ENCODE measurements at places on chromosomes 4 and X.
A peak's percentile ranks its signal among the peaks of the same experiment; 100 is the strongest.

GRCh38 chrX:106932492-106932923, 12.3 kb downstream of the CLDN2 start:
- peak; percentile 71 for DNase-seq

DNA sequence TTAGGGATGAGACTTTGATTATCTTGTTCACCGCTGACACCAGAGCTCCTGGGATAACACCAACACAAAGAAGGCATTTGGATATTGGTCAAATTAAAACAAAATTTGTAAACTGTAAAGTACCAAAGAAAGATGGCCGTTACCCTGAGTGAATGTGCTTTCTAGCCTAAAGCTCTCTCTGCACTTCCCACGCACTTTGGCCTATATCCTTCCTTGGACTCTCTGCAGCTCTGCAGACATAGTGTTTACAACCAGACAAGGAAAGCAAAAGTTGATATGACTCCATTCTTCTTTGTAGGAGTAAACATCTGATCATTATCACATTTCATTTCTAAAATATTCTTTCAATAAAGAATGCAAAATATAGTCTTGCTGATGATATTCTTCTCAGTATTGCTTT, 44.8 kb upstream of the PITX2 start:
- DNase-seq, result no peak

DNA sequence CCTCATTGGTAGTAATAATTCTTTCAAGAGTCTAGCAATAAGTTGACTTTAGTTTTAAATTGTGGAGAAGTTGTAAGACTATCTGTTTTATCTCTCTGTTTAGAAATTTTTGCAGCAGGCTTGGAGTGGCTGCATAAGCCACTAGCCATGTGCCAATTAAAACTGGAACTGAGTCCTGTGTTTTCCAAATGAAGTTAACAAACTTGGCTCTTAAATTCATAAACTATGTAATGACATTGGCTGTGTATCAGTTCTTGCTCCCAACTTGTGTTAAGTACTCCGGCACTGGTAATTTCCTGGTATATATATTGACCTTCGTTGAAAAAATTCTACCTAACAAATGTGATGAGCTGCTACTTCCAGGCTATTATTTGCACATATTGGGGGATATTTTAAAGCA, 420.4 kb downstream of the GBA3 start:
- DNase-seq, result no peak

DNA sequence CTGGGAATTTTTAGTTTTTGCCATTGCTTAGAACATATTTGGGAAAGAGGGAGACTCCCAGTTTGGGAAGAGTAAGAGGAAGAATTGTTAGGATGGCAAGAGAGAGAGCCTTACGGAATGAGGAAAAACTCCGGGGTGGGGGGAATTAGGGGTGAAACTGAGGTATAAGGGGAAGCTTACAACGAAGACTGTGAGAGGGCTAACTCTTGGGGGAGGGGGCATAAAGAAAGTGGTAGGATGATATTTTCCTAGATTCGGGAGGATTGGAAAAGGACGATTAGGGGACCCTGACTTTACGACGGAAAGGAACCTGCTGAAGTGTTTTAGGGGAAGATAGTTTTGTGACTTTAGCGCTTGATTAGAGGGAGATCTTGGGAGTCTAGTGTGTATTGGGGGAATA, 86.2 kb upstream of the HPRT1 start:
- no peak for DNase-seq

DNA sequence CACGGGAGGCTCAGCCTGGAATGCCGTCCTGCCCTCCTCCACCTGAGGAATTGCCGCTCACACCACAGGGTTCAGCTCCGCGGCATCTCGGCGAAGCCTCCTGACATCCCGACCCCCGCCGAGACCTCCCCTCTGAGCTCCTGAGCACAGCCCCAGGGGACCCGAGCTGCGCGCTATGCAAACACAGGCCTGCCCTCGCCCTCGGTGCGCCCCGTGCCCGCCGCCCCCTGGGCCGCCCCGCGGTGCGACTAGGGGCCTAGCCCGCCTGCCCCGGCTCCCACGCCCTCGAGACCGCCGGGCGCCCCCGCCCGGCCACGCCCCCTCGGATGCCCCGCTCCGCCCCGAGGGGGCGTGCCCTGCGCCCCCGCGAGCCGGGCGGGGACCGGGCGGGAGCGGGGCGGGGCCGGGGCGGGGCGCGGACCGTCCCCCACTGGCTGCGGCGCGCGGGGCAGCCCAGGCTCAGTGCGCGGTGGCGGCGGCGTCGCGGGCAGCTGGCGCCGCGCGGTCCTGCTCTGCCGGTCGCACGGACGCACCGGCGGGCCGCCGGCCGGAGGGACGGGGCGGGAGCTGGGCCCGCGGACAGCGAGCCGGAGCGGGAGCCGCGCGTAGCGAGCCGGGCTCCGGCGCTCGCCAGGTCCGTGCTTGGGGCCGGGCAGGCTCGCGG, at the start of gene FGFR3:
Gene FGFR3 (plus strand): TSS at position 462 of the 664 bp plus-strand sequence. CDS start 642 bp downstream, outside the sequence.
- peak; percentile 54 for DNase-seq

DNA sequence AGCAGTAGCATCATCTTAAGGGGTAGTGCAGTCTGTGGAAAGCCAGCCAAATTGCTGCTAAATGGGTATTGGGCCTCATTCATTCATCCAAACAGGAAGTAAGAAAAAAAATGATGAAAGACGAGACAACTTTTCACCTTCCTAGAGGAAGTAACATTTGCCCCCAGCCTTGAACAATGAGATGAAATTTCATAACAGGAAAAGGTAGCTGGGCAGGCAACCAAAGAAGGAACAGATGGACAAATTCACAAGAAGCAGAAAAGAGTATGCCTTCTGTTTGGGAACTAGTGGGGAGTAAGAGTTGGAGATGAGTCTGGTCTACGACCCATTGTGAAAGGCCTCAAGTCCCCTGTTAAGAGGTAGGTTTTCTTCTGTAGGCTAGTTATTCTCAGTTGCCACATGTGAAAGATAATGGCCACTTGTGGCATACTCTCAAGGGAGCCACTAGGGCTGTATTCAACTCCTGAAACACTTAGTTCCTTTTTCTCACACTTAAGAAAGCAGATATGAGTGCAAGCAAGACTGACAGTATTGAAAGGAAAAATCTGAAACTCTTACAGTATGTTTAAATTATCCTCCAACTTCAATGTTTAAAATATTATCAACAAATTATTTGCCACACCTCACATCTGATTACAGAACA, 190.4 kb downstream of the AR start:
- DNase-seq, result no peak
